ENCODE measurements at places on chromosomes 12 and 14.

GRCh38 chr12:20628226-20628787 lies 66.8 kb upstream of the SLCO1C1 start:
- DNase-seq = no peak

DNA sequence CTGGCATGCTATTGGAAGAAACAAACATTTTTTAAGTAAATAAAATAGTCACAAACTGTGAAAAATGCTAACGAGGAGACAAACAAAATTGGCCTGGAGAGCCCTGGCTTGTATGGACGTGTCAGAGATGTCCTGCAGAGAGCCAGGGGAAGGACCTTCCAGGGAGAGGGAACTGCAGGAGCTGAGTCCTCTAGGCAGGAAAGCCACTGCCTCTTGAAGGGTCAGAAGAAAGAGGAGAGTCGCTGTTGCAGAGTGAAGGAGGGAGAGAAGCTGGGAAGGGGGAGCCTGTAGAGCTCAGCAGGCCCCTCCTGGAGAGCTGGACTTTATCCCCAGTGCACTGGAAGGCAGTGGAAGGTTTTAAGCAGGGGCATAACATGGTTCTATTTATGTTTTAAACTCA lies 80.3 kb upstream of the PWP1 start:
- DNase-seq = no peak

DNA sequence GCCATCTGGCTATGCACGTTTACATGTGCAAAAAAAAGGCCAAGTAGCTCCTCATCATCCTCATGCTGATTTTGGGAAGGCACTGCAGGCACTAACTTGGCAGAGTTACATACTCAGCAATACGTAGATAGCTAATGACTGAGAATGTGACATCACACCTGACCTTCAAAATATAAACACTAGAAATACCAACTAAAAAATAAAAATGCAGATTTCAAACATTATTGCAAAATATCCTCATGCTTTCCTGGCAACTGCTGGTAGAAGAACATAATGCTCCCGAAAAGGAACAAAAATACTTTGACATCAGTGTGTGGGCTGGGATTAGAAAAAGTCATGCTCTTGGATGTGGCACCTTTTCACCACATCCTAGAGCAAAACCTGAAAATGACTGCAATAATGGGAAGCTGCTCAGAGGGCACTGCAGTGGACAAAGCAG lies 153.2 kb upstream of the ABCD2 start:
- no peak for DNase-seq

DNA sequence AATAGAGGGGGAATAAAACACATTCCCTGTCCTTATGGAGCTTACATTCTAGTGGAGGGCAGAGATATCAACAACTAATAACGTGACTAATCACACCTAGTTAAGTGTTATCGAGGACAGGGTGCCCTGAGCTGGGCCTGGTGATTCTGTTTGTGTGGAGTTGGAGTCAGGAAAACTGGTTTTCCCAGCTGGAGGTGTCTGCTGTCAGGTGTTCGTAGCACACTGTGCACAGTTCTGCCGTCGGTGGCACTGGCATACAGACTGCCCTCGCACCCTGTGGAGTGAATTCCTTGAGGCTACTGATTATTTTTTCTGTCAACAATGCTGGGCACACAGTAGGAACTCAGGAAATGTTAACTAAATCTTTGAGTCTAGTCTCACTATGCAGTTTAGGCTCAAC lies 900 bp upstream of the MTERF2 start:
- no peak for DNase-seq
